ENCODE measurements at places on chromosomes 7 and 10. TPM values are rescaled to one million over a fixed set of nuclear protein-coding genes. Genes with fewer than 3 reads are reported as not detected.
A peak's percentile ranks its signal among the peaks of the same experiment; 100 is the strongest.

- no peak overlapping the region for H3K27ac ChIP-seq
- DNase-seq, result no peak
- H3K36me3 ChIP-seq, result no peaks in the 10 kb centered on the region
- H3K4me3 ChIP-seq, result no peak overlapping the region
Observed at GRCh38 chr10:17838080-17838648, 29.0 kb downstream of the MRC1 start.

- no peaks in the 10 kb centered on the region for H3K27me3 ChIP-seq
- DNase-seq, result no peak
- peaks cover 34% of the 10 kb centered on the region for H3K4me1 ChIP-seq
- H3K27ac ChIP-seq, result peak overlapping the region; percentile 89
- H3K36me3 ChIP-seq, result peaks cover 6% of the 10 kb centered on the region
Observed at GRCh38 chr10:51707821-51708424, 8.5 kb upstream of the CSTF2T start.

GRCh38 chr7:155122831-155123230 is 52.7 kb downstream of the HTR5A start:
- H3K4me1 ChIP-seq, result no peaks in the 10 kb centered on the region
- peaks cover 7% of the 10 kb centered on the region for H3K27me3 ChIP-seq
- no peak overlapping the region for H3K4me3 ChIP-seq
- H3K27ac ChIP-seq, result no peak overlapping the region
- DNase-seq, result no peak

DNA sequence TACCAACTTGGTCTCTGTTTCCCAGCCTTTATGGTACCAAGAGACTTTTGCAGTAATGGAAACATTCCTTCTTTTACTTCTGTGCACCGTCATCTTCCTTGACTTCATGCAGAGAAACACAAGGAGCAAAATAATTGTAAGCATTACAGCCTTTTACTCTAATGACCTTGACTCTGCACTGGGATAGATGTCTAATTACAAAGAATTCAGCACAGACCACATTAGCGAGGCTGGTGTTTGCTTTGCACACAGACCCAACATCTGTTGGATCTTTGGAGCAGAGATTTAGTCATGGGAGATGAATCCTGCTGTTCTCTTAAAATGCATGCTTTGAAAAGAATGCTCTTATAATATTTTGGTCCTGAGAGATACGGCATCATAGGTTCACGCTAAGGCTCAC is 261.6 kb downstream of the TWIST1 start:
- no peak overlapping the region for H3K27ac ChIP-seq
- H3K36me3 ChIP-seq, result no peaks in the 10 kb centered on the region
- no peaks in the 10 kb centered on the region for H3K27me3 ChIP-seq
- H3K4me1 ChIP-seq, result peaks cover 4% of the 10 kb centered on the region

DNA sequence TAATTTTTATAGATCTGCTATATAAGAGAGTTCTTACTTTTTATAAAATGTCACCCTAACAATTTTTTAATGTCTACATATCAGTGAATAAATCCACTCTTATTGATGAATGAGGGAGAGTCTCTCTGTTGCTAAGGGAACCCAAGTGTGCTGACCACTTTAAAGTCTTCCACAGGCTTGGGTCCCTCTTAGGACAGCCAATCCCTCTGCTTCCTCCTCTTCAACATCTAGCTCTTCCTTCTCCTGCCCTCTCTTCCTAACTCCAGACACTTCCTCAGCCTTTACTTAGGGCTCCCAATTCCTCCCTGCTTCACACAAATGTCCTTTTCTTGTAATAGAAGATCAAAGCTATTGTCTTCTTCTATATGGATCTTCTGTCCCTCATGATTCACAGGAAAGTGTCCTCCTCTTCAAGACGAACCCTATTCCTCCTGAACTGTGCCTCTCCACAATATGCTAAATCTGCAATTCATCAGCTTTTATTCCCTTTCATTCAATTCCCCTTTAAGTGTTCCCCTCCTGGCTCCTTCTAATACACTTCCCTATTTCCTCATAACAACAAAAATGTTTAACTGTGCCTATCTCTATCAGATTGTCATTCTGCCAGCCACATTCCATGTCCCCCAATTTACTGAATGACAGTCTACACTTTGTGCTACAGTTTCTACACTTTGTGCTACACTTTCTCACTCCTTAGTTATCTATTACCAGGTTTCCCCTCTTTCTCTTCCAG is 37.7 kb downstream of the CDK6 start:
- peaks cover 15% of the 10 kb centered on the region for H3K36me3 ChIP-seq
- DNase-seq, result no peak
- peaks cover 11% of the 10 kb centered on the region for H3K4me1 ChIP-seq
- H3K27me3 ChIP-seq, result no peaks in the 10 kb centered on the region
- no peak overlapping the region for H3K27ac ChIP-seq

DNA sequence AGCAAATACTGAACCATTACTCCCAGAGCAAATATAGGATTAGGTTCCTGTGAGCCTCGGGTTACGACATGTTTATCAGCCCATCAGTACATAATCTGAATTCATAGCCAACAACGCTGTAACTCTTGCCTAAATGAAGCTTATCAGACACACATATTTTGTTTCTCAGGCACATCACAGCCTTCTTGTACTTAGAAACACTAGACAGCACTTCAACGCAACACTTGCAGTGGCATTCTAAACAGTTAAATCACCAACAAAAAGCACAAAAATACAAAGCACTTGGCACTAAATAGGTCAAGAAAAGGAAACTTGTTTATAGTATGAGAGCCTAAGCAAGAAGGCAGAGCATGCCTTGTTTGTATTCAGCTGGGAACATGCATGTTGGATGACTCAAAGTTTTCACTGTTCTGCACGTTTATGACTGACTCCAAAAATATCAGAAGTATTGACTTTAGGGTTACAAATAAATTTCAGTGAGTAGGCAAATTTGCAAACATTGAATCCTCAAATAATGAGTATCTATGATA is 75.0 kb downstream of the VPS50 start:
- H3K4me1 ChIP-seq, result no peaks in the 10 kb centered on the region
- H3K36me3 ChIP-seq, result peaks cover 5% of the 10 kb centered on the region
- no peaks in the 10 kb centered on the region for H3K27me3 ChIP-seq
- no peak overlapping the region for H3K27ac ChIP-seq

ANXA8 gene
- 0.19 TPM for total RNA-seq

- peaks cover 3% of the 10 kb centered on the region for H3K27me3 ChIP-seq
- no peak for DNase-seq
- H3K27ac ChIP-seq, result no peak overlapping the region
- no peak overlapping the region for H3K4me3 ChIP-seq
Observed at GRCh38 chr10:71256661-71257318, 44.4 kb downstream of the UNC5B start.

DNA sequence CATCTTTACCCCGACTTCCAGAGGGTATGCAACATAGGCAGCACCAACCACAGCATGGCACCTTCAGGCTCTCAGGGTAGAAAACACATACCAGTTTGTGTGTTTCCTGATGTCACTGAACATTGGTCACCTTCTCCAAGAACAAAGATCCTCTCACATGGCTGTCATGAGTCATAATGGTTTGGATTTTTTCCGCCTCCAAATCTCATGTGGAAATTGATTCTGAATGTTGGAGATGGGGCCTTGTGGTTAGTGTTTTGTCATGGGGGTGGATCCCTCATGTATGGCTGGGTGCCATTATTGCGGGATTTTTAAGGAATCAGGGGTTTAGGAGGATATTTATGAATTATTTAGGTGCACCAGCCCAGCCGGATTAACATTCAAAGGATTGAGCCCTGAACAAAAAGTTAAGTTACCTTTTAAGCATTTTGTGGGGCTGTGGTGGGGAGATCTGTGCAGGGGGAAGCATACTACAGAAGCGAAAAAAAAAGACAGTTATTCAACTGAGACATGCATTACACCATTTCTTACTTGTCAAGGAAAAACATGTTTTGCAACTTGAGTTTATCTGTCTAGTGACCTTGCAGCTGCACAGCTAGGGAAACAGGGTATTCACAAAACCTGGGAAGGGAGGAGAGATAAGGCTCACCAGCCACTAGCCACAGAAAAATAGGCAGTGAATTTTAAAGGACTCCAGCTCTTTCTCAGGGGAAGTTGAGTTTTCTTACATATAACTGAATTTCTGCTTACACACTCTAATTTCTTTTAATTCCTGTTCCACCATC is 774.1 kb upstream of the AUTS2 start:
- H3K27me3 ChIP-seq, result no peaks in the 10 kb centered on the region
- H3K27ac ChIP-seq, result no peak overlapping the region
- H3K36me3 ChIP-seq, result no peaks in the 10 kb centered on the region

- H3K36me3 ChIP-seq, result no peaks in the 10 kb centered on the region
- H3K4me1 ChIP-seq, result peaks cover 2% of the 10 kb centered on the region
- peaks cover 62% of the 10 kb centered on the region for H3K27me3 ChIP-seq
- peak overlapping the region; percentile 64 for H3K4me3 ChIP-seq
- no peak for DNase-seq
Observed at GRCh38 chr7:131555552-131556052, 826 bp downstream of the PODXL start.

INTS15 gene
- 47.3 TPM for total RNA-seq

CALN1 gene
- total RNA-seq, result not detected

GRCh38 chr7:1083729-1084657 is 3.9 kb upstream of the GPER1 start:
- no peaks in the 10 kb centered on the region for H3K36me3 ChIP-seq
- no peak overlapping the region for H3K27ac ChIP-seq
- H3K27me3 ChIP-seq, result no peaks in the 10 kb centered on the region
- DNase-seq, result no peak

TMEM176B gene
- total RNA-seq, result 0.61 TPM

DNA sequence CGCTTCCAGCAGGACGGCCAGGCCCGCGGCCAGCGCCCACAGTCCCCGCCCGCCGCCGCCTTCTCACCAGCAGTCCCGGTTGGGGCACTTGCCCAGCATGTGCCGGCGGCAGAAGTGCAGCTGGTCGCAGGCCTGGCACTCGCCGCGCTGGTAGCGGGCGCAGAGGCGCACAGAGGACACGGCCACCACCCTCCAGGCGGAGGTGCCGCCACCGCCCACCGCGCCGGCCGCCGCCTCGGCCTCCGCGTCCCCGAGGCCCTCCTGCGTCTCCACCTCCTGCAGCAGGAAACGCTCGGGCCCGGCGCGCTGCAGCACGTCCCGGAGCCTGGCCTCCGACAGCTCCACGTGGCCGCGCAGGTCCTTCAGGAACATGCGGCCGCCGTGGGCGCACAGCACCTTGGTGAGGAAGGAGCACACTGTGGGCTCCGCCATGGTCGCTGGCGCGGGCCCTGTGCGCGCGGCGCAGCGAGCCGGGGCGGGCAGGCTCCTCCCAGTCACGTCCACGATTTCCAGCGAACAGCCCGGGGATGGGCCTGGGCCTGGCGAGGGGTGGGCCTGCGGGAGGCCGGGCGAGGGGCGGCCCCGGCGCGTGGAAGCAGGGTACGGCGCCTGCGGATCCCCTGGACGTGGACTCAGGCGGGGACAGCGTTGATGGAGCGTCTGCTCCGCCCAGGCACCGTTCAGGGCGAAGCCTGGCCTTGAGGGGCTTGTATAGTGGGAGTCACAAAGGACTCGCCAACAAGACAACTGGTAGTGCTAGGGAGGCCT is at the start of gene ZC3HAV1L:
TSS of gene ZC3HAV1L (minus strand) at position 457 of the 768 bp plus-strand sequence. CDS start at position 432, 25 bp downstream.
- H3K27ac ChIP-seq, result peak within 1 kb of the TSS; percentile 84
- DNase-seq, result peak; percentile 74
- H3K27me3 ChIP-seq, result peaks cover 9% of the 10 kb centered on the region
- peaks cover 18% of the 10 kb centered on the region for H3K4me1 ChIP-seq
- H3K36me3 ChIP-seq, result peaks cover 15% of the 10 kb centered on the region
